ENCODE measurements at places on chromosomes 1 and 21.
A peak's percentile ranks its signal among the peaks of the same experiment; 100 is the strongest.

DNA sequence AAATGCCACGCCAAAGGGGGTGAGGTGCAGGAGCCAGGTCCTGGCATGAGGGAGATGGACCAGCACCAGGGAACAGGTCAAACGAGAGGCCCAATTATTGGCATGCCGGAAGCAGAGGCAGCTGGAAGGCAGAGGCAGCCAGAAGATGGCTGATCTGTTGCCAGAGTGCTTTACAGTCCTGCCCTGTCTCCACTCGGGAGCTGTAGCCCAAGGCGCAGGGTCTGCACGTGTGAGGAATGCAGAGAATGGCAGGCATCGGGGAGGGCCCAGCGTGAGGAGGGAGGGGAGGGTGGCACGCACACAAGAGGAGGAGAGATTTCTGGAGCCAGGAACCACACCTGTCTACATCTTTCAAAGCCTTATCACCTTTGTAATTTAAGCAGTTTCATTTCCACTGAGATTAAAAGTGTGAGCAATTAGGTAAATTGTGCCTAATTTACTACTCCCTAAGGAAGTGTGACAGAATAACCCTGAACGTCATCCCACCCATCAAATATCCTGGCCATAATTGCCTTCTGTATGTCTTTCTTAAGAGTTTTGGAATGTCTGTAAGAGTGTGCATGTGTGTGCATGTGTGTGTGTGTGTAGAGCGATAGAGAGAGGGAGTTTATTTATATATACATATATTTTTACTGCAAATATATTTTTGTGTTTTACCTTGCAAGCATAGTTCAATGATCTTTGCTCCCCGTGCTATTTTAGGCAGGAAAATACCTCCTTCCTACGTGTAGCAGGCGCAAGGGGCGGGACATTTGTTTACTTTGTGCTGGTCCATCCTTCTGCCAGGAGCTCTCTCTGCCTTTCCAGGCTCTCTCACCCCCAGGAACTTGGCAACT is 125.5 kb upstream of the SERBP1 start:
- DNase-seq = no peak

DNA sequence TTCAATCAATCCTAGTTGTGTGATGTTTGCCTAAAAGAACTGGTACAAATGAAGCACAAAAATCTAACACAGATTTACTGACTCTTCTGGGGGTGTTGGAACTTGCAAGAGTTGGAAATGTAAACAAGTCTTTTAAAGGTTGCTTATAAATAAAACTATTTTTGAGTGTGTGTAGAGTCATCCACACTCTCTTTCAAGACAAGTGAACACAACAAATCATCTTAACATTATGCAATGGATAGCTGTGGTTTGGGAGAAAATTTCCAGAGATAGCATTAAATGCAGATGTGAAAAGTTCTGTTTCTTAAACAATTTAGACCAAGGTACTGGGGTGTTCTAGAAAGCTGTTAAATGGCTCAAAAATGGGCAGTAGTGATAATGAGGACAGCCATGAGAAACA is 28.7 kb downstream of the C1orf87 start:
- DNase-seq = no peak

DNA sequence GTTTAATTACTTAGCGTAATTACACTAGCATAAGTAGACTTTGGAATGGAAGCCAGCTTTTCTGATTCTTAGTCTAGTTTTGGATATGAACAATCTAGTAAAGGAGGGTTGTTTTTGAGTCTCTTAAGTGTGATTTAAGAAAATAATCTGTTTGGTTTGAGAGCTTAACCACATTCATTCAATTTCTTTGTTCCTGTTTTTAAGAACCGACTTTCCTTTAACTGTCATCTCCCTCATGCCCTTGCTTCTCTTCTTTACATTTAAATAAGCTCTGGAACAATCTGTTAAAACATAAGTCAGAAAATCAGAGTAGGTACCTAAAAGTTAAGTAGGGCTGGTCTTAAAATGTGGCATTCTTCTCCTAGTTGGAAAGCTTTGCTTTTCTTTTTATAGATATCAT is 27.7 kb downstream of the CDC42 start:
- DNase-seq = no peak

GRCh38 chr1:184418652-184419349 is 32.0 kb downstream of the C1orf21 start:
- DNase-seq = no peak

DNA sequence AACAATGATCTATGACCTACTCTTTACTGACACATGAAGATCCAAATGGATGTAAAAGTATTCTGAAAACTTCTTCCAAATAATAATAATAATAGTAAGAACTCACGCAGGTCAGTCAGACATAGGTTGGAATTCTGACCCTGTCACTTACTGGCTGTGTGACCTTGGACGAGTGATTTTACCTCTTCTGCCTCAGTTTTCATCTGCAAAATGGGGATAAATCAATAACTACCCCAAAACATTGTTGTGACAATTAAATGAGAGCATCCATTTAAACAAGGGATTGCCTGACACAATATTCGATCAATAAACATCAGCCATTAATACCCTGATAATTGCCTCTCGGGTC is 556 bp downstream of the MECR start:
- DNase-seq = no peak

GRCh38 chr1:17684810-17685209 is 70.3 kb upstream of the ACTL8 start:
- no peak for DNase-seq

DNA sequence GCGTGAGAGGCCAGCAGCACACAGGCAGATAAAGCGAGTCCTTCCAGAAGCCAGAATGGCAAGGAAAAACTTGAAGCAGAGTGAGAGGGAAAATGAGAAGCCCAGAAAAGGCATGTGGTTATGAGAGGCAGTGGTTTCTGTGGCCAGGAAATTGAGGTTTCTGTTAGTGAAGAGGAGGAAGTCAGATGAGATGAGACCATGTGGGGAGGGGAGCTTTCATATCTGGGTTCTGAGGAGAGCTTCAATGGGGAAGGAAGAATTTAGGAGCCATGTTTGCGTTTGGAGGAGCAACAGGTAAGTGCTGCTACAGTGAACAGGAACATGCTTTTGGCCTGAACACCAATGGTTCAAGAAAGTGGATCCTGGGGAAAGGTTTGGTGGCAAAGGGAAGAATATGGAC is 6.1 kb upstream of the CD1A start:
- DNase-seq = peak; percentile 16

DNA sequence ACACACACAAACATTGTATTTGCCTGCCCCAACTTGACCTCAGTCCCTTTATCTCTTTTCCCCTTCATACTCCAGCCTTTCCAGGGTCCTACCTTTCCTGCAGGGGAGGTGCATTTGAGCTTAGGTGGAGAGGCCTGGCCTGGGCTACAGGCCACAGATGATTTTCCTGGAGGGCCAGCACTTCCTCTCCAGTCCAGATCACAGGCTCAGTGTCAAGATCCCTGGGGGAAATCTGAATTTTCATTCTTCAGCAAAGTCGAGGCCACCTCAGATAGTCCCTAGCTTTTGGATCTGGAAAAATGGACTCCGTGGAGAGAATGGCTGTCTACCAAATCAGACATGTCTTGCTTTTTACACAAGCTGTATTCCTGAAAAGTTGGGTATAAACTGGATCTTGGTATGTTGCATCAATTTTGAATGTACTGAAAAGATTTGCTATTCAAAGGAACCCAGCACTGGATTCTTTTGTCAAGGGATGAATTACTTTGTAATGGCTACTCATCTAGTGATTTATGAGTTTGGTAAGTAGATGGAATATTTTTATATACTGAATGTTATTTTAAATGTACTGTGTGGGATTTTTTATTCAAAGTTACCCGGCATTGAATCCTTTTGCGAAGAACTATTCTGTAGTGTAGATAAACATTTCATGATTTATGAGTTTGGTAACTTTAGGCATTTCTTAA is 78.7 kb downstream of the DDR2 start:
- no peak for DNase-seq

GRCh38 chr1:66439031-66439740 is 94.8 kb upstream of the SGIP1 start:
- DNase-seq = no peak

- DNase-seq = no peak
Measured at GRCh38 chr1:44831516-44831915, 11.5 kb downstream of the PTCH2 start.

DNA sequence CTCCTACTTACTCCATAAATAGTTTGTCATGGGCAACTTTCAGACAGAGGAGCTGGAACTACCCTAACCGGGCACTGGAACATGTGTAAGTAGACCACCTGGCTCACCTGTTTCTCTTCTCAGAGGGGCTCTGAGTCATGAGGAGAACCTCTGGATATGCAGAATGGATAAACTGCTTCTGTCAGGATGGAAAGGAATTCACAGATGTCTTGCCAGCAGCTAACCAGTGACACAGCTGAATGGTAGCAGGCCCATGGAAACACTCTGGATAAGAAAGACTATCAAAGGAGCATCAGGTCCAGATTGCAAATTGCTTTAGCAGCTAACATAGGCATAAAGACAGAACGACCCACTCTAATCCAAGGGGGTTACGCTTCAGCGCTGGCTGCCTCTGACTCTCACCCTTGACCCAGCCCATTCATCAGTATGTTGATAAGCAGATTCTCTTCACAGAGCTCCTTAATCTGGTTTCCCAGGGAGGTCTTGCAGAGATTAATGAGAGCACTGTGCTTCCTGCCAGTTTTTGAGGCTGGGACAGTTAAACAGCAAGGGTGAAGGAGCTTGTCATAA is 54.2 kb downstream of the HIVEP3 start:
- DNase-seq = no peak

- no peak for DNase-seq
Measured at GRCh38 chr1:56983484-56983883, 17.7 kb upstream of the C8B start.
